D341Med (cell line): ENCODE measurements at places on chromosomes 5 and 9.

DNA sequence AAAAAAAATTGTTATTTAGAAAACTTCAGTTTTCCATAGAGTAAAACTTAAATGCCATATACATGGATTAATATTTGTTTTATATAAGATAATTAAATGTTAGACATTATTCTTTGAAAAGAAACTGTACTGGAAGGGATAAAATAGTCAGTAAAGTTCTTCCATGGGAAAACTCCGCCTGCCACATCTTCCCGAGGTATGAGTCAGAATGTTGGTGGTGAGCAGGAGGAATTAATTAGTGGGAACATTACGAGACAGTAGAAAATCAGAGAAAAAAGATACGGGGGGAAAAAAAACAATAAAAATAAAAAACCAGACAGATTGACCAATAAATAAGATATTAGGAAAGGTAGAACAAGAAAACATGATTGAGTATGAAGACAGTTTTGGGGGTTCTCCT, 930.3 kb upstream of the C9orf72 start:
- no peak for DNase-seq

- DNase-seq, result no peak
These were observed 174.5 kb upstream of the ADAMTSL1 start for GRCh38 chr9:18299449-18299848.

DNA sequence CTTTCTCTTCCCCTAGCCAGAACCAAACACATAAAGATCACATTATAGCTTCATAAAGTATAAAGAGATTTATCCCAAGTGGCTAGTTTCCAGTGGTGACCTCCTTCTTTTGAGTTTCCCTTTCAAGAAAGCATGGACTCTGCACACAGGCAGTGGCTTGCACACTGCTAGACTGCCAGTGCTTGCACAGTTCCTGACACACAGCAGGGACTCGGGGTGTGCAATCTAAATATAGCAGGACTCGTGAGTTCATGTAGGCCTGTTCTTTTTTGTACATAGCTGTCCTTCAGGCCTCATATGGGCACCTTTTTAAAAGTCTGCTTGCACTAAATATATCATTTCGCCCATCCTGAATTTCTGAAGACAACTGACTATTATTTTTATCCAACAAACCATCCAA, 308.6 kb downstream of the FBXL7 start:
- no peak for DNase-seq

GRCh38 chr5:134450374-134450773, 38.7 kb upstream of the CDKN2AIPNL start:
- no peak for DNase-seq

- no peak for DNase-seq
These were observed 129.3 kb downstream of the GRIA1 start for GRCh38 chr5:153619771-153620170.

DNA sequence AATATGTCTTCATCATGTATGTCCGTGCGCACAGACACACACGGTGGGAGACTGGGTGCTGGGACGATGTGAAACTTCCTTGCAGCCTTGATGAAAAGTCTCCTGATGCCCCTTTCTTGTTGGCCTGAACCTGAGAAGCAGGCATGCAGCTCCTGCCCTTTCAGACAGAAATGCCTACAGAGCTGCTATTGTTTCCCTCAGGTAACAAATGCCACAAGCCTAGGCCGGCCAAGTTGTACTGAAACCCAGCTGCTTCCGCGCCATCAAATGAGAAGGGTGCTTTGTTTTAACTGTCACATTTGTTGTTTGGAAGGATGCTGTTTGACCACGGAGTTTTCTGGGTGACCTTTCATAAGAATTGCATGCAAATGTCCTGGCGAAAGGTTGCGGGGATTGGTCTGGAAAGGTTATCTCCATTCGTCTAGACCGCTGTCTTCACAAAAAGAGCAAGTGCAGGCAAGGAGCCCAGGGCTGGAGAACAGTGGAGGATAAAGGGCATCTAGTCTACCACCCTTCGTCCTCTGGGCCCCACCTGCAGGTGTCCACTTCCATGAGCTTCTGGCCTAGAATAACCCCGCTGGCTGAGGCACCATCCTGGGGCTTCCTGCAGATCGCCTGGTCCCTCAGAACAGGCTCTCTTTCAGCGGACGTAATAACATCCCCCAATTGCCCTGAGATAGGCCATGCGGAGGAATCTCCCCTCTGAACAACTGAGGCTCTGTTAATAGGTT, 197.2 kb downstream of the SEMA6A start:
- DNase-seq, result no peak

- DNase-seq, result no peak
These were observed 34.9 kb upstream of the FAM120AOS start for GRCh38 chr9:93488244-93488643.

DNA sequence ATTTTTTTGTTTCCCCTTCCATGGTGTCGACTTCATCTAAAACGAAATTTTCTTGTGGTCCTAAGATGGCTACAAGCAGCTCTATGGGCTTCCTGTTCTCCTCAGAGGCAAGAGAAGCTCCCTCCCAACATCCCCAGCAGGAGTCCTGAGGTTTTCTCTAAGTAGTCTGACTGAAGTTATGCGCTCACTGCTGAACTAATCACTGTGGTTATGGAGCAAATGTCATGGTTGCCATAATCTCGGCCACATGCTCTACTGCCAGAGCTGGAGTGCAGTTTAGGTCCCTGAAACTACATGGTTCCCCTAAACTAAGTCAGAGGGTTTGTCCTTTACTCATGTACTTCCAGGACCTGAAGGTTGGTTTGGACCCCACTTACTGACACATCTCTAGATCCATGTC, 68.0 kb upstream of the MAMDC2 start:
- no peak for DNase-seq

GRCh38 chr5:110757118-110757729, 18.4 kb downstream of the SLC25A46 start:
- no peak for DNase-seq
